K562 (cell line): ENCODE measurements at places on chromosomes 6 and 20. TPM values are rescaled to one million over a fixed set of nuclear protein-coding genes. Genes with fewer than 3 reads are reported as not detected.

DNA sequence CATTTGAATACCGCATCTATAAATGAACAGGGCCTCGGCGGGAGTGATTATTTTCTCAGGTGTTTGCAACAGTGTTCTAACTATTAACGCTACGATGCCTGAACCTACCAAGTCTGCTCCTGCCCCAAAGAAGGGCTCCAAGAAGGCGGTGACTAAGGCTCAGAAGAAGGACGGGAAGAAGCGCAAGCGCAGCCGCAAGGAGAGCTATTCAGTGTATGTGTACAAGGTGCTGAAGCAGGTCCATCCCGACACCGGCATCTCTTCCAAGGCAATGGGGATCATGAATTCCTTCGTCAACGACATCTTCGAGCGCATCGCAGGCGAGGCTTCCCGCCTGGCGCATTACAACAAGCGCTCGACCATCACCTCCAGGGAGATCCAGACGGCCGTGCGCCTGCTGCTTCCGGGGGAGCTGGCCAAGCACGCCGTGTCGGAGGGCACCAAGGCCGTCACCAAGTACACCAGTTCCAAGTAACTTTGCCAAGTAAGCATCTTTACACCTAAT is 70.9 kb downstream of the HFE start:
- peak; percentile 38 for DNase-seq

DNA sequence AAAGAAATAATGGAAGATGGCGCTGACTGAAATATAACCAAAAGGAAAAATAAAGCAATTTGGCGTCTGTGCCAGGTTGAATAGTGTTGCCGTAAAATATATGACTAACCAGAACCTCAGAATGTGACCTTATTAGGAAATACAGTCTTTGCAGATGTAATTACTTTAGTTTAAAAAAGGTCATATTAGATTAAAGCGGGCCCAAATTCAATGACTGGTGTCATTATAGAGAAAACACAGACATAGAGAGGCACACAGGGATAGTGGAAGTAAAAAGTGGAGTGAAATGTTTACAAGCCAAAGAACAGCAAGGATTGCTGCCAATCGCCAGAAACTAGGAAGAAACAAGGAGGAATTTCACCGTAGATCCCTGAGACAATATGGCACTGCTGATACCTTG is 521.2 kb downstream of the FRK start:
- no peak for DNase-seq

Gene MAS1L
- polyA plus RNA-seq, result not detected in 2 replicates

Gene WFDC12
- not detected in 2 replicates for polyA plus RNA-seq

Gene MAP3K5
- polyA plus RNA-seq, result 6.9 and 7.3 TPM in 2 replicates

Gene ASIP
- polyA plus RNA-seq, result not detected in 2 replicates

DNA sequence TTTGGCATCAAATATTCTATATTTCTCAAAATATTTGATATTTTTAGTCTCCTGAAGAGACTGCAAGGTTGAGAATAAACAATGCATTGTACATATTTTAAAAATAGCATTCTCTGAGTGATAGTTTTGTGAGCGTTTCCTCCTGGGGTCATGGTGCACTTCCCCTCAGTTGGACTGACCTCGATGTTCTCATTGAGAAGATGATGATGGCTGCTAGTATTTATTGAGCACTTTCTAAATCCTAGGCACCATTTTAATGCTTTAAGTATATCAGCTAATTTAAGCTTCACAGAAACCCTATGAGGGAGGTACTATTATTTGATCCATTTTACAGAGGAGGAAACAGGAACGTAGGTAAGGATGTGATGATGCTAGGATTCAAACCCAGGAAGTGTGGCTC is 18.2 kb downstream of the DSE start:
- no peak for DNase-seq

GRCh38 chr6:141925001-141925400 is 207.7 kb upstream of the GJE1 start:
- no peak for DNase-seq

- no peak for DNase-seq
These were observed 1.9 kb upstream of the POU3F2 start for GRCh38 chr6:98832284-98833056.

DNA sequence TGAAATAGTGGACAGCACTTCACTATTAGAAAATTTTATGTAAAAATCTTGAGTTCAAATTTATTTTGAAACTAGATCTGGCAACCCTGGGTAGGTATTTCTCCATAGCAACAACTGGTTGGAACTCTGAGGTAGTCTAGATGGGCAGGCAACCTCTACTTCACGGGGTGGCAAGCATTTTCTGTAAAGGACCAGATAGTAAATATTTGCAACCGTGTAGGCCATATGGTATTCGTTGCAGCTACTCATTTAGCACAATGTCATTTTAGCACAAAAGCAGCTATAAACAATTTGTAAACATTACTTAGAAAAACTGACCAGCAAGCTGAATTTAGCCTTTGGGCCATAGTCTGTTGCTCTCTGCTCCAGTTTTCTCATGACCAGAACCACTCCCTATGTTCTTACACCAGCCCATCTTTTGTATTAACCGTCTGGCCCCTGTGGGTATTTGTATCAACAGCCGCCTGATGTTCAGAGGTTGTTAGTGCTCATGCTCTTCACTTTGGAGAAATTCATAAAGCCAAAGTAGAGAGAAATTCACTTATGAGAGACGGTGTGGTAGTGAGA is 29.2 kb downstream of the LGSN start:
- no peak for DNase-seq

Gene DDR1
- 19.3 and 20.2 TPM in 2 replicates for polyA plus RNA-seq

- DNase-seq, result no peak
These were observed 9.2 kb downstream of the NRN1 start for GRCh38 chr6:5997420-5997987.

DNA sequence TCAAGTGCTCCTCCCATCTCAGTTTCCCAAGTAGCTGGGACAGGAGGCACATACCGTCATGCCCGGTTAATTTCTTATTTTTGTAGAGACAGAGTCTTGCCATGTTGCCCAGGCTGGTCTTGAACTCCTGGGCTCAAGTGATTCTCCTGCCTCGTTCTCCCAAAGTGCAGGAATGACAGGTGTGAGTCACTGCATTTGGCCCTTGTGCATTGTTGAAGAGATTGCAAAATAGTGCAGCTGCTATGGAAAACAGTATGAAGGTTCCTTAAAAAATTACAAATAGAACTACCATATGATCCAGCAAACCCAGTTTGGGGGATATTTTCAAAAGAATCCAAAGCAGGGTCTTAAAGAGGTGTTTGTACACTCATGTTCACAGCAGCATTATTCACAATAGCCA is 69.1 kb downstream of the GJA10 start:
- DNase-seq, result no peak

DNA sequence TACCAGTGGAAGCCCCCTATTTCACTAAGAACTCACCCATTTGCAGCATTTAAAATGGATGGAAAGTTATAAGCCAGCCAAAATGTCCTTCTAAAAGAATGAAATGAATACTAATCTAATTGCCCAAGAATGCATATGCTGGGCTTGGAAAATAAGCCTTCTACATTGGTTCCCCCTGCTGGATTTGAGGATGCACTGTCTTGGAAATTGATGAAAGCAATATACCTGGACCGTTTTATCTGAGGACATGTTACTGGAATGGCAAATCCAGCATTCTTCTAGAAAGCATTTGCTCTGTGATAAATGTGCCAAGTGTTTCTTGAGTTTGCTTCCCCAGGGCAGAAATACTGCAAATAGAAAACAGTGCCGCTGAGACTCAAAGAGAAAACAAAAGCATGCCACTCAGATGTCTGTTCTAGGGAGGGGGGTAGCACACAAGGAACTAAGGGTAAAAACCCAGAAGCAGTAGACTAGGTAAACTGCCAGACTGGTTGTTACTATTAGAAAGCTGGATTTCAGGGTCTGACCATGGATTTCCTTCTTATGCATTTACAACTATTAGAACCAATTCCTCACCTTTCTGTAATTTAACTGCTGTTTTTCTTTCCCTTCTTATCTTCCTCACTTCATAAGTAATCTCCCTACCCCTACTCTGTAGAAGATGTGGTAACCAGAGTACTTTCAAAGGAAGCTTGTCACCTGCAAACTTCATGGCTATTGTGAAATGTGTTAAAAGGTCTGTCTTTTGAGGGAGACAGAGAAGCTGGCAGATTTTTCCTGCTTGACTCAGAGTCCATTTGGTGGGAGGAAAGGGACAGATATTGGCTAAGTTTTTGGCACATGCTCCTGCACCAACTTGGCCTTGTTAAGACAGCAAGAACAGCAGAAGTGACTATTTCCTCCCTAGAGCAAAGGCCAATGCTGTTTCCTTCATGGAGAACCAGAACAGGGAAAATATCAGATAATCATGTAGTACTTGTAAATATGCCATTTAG is 642.6 kb downstream of the KIF16B start:
- no peak for DNase-seq

Gene SYTL3
- 0.04 TPM in 2 replicates for polyA plus RNA-seq

- no peak for DNase-seq
These were observed 177.7 kb upstream of the SNX9 start for GRCh38 chr6:157645201-157645795.

DNA sequence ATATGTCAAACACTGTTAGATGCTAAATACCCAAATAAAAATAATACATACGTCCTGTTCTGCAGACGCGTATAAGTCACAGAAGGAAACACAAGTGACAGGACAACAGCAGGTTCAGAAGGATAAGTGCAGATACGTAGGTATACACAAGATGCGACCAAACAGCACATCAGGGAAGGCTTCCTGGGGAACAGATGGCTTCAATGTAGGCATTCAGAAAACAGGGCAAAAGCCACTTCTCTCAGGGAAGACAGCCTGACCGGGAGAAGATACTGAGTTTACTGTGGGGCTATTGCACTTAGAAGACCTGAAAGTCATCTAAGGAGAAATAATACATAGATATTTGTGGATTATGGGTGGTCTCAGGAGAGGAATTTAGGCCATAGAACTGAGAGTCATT is 1.9 kb downstream of the HLA-DPA1 start:
- no peak for DNase-seq

Gene SOX18
- 4.4 and 6.8 TPM in 2 replicates for polyA plus RNA-seq

Gene ARFGAP1
- polyA plus RNA-seq, result 54.4 and 73.2 TPM in 2 replicates

DNA sequence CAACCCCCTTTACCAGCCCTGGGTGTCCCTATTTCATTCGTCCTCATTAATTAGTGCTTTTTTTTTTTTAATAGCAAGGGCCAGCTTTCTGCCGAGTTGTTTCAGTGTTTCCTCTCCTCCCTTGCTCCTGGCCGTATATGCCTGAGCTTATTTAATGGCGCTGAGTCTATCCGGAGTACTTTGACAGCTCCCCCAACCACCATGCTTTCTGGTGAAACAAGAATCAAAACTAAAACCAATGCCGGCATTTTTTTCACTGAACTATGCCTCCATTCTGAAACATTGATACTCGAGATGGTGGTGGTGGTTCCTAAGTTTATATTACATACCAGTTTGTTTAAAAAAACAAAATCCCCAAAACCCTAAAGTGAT is 1.2 kb downstream of the DCBLD1 start:
- DNase-seq, result peak; percentile 14

Gene GFOD1
- polyA plus RNA-seq, result 7.0 and 8.2 TPM in 2 replicates

GRCh38 chr6:53912661-53913060 is 117.9 kb downstream of the LRRC1 start:
- no peak for DNase-seq

Gene PGC
- polyA plus RNA-seq, result not detected in 2 replicates

GRCh38 chr6:128339635-128340450 is 180.6 kb downstream of the PTPRK start:
- no peak for DNase-seq

DNA sequence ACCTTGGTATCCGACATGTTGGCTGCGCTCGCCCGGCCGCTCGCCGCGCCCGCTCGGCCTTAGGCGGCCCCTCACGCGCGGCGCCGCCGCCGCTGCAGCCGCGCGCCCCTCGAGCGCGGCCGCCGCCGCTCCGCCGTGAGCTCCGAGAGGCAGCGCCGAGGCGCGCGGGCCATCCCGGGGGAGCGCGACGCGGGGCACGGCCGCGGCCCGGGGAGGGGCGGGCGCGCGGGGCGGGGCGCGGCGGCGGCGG is at the start of gene KIF13A:
TSS of gene KIF13A (minus strand) at position 189 of the 250 bp plus-strand sequence. CDS start at position 17, 172 bp downstream.
- no peak for DNase-seq

- DNase-seq, result no peak
These were observed 401.1 kb downstream of the SAMD5 start for GRCh38 chr6:147909640-147910039.

Gene LINC00237
- polyA plus RNA-seq, result not detected in 2 replicates

GRCh38 chr6:82614518-82614917 is 250.9 kb downstream of the TPBG start:
- DNase-seq, result no peak

Gene LIME1
- 17.1 and 20.2 TPM in 2 replicates for polyA plus RNA-seq

DNA sequence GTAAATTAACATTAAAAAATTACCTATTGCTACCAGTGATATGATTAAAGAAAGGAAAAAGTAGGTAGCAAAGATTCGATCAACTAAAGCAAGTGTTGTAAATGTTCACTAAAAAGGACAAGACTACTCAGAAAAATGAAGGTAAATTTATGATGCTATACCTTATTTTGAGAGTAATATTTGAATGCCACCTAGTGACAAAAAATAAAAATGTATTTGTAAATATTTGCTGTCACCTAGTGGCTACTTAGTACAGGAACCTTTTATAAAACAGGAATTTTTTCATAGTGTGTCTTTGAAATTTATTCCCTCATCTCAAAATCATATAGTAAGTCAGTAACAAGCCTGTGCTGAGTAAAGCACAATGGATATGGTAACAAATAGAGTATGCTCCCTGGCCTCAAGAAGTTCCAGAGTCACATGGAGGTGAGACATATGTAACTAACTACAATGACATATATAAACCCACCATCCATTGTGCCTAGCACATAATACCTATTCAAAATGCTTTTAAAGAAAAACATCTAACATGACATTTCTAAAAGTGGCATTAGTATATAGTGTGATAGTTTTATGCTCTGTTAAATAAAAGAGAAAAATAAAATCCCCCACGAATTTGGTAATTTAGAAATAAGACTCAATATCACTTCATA is 193.1 kb upstream of the SIM1 start:
- DNase-seq, result no peak

DNA sequence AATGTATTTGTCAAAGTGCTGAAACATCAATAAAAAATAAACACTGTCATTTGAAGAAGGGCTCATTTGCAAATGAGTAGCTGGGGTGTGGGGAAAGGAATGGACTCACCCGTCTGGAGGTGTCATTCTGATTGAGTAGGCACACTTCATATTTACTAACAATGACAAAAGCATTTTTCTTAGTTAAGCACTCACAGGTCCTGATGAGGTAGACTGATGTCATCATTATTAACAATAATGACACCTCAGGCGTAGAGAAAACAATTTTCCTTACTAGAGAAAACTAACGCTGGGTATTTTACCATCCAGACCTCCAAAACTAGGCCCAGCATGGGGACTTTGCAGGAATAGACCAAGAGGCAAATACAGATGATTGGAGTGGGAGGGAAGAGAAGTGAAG is 76.0 kb downstream of the UNC5CL start:
- DNase-seq, result no peak

Gene PTK6
- polyA plus RNA-seq, result 0.07 TPM in 1 of 2 replicates, not detected in the other

Gene VGLL2
- not detected in 2 replicates for polyA plus RNA-seq

- no peak for DNase-seq
These were observed 148.4 kb downstream of the TBXT start for GRCh38 chr6:166019214-166019613.

DNA sequence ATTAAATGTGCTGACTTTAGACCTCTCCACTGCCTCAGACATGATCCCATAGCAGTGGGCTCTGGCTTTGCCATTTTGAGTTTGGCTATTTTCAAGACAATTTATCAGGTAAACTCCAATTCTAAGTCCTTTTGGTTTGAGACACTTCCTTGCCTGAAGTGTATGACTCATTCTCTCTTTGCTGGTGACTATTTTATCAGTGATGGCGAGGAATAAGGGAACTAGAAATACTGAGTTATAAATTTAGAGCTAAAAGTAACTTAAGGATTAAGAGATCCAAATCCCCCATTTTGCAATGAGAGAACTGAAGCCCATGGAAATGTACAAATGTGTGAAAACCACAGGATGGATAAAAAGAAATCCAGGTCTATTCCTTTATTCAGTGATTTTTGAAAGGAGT is 30.9 kb upstream of the CD83 start:
- no peak for DNase-seq

- DNase-seq, result peak; percentile 14
These were observed 8.2 kb downstream of the CYB5R4 start for GRCh38 chr6:83867527-83868161.
